ENCODE measurements at places on chromosomes 16 and 17. TPM values are rescaled to one million over a fixed set of nuclear protein-coding genes. Genes with fewer than 3 reads are reported as not detected.

DNA sequence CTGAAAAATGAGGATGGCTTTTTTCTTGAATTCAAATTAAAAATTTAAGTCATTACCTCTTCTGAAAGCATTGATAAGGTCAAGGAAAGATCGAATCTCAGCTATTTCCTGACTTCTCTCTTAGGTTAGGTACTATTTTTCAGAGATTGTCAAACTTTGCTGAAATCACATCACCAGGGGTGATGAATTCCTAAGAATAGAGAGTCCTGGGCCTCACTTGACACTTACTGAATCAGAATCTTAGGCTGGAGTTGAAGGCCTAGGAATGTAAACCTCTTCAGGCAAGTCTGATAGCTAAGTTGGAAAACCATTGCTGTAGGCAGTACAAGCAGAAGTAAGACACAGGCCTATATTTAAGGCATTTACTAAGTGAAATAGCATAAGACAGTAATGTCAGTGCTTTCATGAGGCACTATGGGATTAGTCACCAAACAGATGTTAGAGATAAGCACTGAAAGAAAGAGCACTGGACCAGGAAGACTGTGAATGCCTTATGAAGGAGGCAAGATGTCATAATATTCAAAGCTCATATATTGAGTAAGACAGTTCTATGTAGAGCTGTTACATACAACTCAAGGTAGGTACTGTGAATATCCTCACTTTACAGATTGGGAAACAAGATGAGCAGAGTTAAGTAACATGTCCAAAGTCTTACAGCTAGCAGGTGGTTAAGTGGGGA, 21.5 kb downstream of the DCAF7 start:
- DNase-seq: no peak

- DNase-seq: no peak
These were observed 455.8 kb upstream of the MAF start for GRCh38 chr16:80056324-80056723.

- no peak for DNase-seq
These were observed 7.8 kb downstream of the HOXB1 start for GRCh38 chr17:48523010-48523409.

GRCh38 chr16:4690946-4691665, 2.3 kb upstream of the NUDT16L1 start:
- DNase-seq: no peak

GRCh38 chr17:47701608-47702007, 7.6 kb downstream of the TBKBP1 start:
- DNase-seq: peak; percentile 39

DNA sequence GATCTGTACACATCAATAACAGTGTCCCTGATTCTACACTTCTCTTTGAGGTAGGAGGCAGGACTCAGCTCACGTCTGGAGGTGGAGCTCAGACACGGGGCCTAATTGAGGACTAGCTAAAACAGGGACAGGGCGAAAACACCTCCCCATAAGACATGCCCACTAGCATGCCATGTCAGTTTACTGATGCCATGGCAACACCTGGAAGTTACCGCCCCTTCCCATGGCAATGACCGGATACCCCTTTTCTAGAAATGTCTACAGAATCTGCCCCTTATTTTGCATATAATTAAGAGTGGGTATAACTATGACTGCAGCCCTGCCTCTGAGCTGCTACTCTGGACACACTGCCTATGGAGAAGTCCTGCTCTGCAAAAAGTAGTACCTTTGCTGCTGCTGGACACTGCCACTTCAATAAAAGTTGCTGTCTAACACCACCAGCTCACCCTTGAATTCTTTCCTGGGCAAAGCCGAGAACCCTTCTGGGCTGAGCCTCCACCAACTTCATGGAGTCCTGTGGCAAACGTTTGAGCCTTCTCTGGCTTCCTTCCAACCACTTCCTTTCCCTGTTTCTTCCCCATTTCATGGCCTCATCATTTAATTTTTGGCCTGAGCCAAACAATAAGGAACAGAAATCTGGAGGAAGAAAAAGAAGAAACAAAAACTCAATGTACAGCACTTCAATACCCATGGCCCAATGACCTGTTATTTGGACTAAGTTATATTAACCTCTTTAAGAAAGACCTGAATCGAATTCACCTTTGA, 21.0 kb downstream of the PHB1 start:
- DNase-seq: no peak

- DNase-seq: no peak
These were observed 17.6 kb downstream of the DRC3 start for GRCh38 chr17:17990282-17990681.

GRCh38 chr17:68455901-68456338, 1.4 kb downstream of the WIPI1 start:
- no peak for DNase-seq

The IL34 gene
- total RNA-seq: 1.6 TPM

The KRT32 gene
- not detected for total RNA-seq

The DNAH9 gene
- total RNA-seq: not detected

The CA10 gene
- not detected for total RNA-seq

The CACNA1G gene
- total RNA-seq: 0.24 TPM

The SPDYE4 gene
- total RNA-seq: not detected

The LGALS9B gene
- not detected for total RNA-seq

The IGFALS gene
- 0.11 TPM for total RNA-seq

The SOX9 gene
- total RNA-seq: 10.9 TPM

Data from Right ventricle myocardium superior (tissue), 1 donor.